LHCN-M2 (cell line): ENCODE measurements at places on chromosomes 2 and 18.

GRCh38 chr2:112603731-112604130 lies 19.3 kb downstream of the CHCHD5 start:
- DNase-seq, result no peak

DNA sequence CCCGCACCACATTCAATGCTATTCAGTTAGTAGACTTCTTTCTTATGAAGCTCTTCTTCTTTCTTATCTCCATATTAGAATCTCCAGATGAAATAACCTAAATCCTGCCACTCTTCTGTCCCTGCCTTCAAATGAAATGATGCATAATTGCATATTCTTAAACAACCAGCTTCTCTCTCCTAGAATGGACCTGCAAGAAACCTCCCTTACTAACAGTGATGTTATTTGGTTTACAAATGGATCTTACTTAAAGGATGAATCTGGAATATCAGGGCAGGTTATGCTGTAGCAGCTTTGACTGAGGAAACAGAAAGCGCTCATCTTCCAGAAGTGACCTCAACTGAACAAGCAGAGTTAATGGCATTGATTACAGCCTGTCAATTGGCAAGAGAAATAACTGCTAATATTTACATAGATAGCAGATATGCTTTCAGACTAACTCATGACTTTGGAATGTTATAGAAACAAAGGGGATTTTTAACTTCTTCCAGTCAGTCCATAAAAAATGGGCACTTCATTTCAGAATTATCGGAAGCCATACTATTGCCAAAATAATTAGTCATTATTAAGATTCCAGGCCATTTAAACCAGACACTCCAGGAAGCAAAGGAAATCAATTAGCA lies 755.7 kb upstream of the HS6ST1 start:
- DNase-seq, result no peak

GRCh38 chr2:12714391-12715221 lies 2.1 kb upstream of the TRIB2 start:
- DNase-seq, result peak; percentile 66

- no peak for DNase-seq
These were observed 390.9 kb upstream of the SMIM21 start for GRCh38 chr18:75818383-75818782.

DNA sequence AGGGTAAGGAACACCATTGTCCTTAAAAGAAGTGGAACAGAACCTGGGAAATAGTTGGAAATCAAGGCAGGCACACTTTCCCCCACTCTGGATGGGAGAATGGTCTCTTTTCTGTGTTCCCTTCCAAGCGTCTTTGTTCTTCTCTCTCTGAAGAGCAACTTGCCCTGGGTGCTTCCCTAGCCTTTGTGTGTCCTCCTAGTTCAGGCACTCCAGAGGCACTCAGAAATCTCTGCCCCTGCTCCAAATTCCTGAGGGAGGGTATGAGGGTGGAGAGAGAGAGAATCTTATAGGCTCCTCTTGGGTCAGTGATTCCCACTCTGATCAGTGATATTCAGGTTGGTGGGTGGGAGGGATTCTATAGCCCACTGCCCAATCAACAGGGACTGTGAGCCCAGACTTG lies 8.8 kb upstream of the SIX2 start:
- DNase-seq, result no peak

DNA sequence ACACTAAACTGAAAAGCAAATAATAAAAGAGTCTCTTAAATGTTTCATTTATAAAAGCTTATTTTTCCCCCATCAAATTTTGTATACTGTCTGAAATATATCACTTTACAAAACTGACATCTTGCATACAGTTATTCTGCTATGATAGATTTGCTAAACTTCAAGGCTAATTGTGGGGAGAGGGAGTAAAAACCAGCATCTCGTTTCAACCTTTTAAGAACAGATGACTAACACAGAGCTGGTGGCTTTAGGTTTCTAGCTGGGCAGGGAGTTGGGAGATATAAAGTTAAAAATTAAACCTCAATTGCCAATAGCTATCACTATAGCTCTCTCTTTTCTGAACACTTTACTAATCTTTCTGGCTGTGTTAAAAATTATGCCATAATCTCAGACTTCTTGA lies 23.5 kb downstream of the C1D start:
- no peak for DNase-seq

DNA sequence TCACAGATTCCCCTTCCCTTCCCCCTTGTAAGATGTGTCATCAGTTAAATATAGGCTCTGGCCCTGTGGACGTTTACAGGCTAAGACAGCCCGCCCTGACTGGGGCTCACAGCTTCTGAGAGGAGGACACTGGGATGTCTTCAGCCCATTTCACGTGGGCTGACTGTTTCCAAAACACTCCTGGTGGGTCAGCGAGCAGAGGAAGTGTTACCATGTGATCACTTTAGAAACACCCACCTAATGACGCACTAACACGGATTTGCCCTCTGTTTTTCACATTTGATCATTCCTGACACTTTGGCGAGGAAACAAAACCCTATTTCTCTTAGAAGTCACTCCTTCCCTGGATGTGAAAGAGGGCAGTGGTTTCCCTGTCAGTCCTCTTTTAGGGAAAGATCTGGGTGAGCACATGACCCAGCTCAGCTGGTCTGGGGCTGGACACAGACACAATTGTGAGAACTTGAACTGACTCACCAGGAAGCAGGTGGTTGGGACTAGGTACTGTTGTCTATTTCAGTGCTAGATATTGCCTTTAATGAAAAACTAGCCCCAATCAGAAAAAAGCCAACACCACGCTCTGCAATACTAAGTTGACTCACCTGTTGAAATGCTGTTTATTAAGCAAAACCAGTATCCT lies 38.8 kb downstream of the BMP10 start:
- peak; percentile 71 for DNase-seq

- DNase-seq, result no peak
These were observed 12.8 kb downstream of the IL1R2 start for GRCh38 chr2:102004581-102004980.

DNA sequence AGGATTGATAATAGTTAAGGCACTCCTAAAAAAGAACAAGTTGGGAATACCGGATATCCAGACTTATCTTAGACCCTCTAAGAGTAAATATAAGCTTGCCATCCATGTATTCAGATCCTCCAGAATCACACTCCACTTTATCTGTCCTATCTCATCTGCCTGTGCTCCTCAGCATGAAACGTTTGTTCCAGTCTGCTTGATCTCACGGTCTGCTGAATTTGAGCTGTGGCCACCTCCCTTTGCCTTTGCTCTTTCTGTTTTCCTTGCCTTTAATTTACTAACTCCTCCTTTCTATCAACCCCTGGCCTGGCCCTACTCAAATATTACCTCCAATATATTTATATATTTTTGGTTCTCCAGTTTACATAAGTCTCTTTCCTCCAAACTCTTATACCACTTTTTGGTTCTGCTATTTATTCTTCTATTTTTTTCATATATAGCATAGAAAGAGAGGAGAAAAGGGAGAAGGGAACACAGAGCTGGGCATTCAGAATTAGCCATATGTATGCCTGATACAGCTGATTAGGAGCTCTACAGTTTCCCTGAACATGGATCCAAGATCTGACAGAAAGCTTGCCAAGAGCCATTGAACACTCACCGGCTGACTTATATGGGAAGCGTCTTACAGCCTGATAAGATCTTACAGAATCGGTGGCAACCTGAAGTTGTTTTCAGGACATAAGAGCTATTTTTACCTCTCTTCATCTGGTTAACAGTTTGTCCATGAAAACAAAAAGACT lies 21.8 kb upstream of the DNAJC27 start:
- no peak for DNase-seq

GRCh38 chr2:197181491-197181890 lies 129.1 kb downstream of the ANKRD44 start:
- no peak for DNase-seq

- no peak for DNase-seq
These were observed 114.4 kb upstream of the ACVR1C start for GRCh38 chr2:157743051-157743450.

- no peak for DNase-seq
These were observed 919.3 kb upstream of the CDH2 start for GRCh38 chr18:29096079-29096770.

GRCh38 chr2:196162586-196163175 lies 8.7 kb downstream of the STK17B start:
- no peak for DNase-seq

GRCh38 chr2:26349690-26350089 lies 3.1 kb upstream of the ADGRF3 start:
- DNase-seq, result no peak

- DNase-seq, result no peak
These were observed 113.6 kb upstream of the ATP8B1 start for GRCh38 chr18:57916684-57917083.

GRCh38 chr2:168956392-168956791 lies 55.3 kb downstream of the G6PC2 start:
- peak; percentile 28 for DNase-seq

GRCh38 chr2:177241711-177242120 lies 22.8 kb downstream of the NFE2L2 start:
- no peak for DNase-seq

DNA sequence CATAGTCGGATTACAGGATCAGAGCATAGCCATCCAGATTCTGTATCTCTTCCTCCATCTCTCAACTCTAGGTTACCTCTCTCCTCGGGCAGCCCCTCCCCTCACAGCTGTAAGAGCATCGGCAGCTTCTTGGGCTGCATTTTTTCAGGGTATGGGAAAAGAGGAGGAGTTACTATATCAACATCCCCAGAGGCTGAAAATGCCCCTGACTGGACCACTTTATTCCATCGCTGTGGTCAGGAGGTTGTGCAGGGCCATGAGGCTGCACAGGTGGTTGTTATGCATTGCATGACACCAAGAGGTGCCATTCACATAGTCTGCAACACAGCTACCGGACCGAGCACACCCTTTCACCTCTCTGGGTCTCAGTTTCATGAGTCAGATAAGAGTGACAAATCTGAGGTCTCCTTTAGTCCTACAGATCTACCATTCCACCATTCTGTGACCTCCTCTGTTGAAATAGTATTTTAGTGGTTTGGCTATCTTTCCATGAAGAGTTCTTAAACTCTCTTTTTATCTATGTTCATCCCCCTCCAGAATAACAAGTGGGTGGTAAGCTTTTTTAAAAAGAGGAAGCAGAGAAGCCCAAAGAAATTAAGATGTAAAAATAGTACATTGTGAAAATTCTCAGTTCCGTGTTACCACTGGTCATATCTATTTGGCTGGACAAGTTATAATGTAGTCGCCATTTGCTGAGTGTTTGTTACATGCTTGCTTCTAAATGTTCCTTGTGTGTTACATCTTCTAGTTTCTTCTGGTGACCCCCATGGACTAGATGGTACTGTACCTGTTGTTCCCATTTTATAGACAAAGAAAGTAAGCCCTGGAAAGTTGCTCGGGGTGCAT lies 56.6 kb upstream of the SLC1A4 start:
- DNase-seq, result no peak

DNA sequence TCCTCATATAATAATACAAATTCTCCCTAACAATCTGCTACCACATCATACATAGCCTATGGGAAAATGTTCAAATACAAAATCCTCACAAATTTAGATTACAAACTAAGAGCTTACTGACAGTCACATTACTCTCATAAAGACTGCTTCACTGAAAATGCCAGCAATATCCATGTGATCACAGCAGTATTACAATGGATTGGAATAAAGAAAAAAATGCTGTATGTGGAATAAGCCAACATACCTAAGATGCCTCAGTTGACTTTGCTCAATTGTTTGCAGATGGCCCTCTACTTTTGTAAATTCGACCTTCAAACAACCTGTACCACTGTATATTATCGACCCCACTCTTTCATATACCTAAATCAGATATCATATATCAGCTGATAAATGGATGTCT lies 88.7 kb downstream of the DYM start:
- DNase-seq, result no peak

DNA sequence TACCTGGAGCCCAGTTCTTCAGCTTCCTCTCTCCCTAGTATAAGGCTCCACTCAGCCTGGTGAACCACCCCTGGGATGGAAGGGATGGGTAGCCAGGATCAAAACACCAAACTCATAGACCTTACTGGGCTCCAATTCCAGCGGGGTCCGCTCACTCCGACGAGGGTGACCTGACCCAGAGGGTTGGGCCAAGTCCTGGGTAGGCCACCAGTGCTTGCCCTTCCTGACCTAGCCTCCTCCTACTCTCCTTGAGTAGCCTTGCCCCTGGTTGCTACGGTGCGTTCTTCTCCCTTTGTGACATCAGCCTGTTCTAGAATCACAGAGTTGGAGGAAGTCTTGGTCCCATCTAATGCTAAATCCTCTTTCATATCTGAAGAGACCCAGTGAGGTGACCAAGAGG lies 537 bp upstream of the STAT4 start:
- no peak for DNase-seq

DNA sequence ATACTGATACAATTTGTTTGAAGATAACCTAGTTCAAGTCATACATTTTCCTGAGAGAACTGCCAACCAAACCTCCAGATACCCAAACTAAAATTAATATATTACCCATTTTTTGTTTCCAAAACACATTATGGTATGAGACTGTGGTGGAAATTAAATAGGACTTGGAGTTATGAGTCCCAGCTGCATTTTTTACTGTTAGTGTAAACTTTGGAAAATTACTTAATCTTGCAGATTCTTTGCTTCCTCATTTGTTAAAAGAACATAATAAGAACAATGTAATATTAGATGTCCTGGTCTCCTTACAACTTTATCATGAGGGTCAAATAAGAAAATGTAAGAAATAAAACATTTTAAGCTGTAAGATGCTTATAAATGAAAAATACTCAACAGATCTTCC lies 98.2 kb upstream of the TRIB2 start:
- DNase-seq, result no peak
